T-helper 1 cell treated with Interleukin-12 subunit alpha and Interleukin-12 subunit beta and Interleukin-4 antibody, amounts not matched to agents 30 ng/mL and 1 ng/mL, for 36 hours (primary cell): ENCODE measurements at places on chromosomes 2 and 18. TPM values are rescaled to one million over a fixed set of nuclear protein-coding genes. Genes with fewer than 3 reads are reported as not detected.

The B4GALT6 gene
- 0.54 and 2.0 TPM in 2 replicates for total RNA-seq

The FZD7 gene
- 0.29 and 0.83 TPM in 2 replicates for total RNA-seq

The HOXD12 gene
- not detected in 2 replicates for total RNA-seq

The PID1 gene
- total RNA-seq = not detected in 2 replicates

The IL36G gene
- total RNA-seq = 0.29 TPM in 1 of 2 replicates, not detected in the other

The LIPG gene
- not detected in 2 replicates for total RNA-seq

The TMEM200C gene
- total RNA-seq = not detected in 2 replicates

The RAB27B gene
- total RNA-seq = 2.5 and 2.7 TPM in 2 replicates

The ANKRD30BL gene
- not detected in 2 replicates for total RNA-seq

The TEX44 gene
- total RNA-seq = not detected in 2 replicates

The EVA1A gene
- total RNA-seq = not detected in 2 replicates
